ENCODE measurements at places on chromosomes 5 and 9.

DNA sequence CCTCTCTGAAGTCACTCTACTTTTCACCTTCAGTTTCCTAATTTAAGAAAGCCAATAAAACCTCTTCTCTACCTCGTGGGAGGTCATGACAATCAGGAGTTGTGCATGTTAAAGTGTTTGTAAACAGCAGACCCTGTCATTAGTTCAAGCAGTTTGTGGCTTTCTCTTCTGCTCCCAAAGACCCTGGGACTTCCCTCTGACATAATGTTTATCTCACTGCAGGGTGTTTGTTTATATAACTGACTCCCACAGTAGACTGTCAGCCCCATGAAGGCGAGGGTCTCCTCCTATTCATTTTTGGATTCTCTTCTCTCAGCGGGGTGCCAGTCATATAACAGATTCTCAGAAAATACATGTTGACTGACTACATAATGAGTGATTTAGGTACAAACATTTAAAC lies 360.0 kb upstream of the ZNF462 start:
- no peak for DNase-seq

DNA sequence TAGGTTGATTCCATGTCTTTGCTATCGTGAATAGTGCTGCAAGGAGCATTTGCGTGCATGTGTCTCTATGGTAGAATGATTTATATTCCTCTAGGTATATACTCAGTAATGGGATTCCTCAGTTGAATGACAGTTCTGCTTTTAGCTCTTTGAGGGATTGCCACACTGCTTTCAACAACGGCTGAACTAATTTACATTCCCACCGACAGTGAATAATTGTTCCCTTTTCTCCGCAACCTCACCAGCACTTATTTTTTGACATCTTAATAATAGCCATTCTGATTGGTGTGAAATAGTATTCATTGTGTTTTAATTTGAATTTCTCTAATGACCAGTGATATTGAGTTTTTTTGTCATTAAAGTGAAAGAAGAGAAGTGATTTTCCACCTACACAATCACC lies 18.5 kb downstream of the IFNA5 start:
- no peak for DNase-seq

GRCh38 chr5:110702704-110703103 lies 23.8 kb downstream of the TMEM232 start:
- no peak for DNase-seq

DNA sequence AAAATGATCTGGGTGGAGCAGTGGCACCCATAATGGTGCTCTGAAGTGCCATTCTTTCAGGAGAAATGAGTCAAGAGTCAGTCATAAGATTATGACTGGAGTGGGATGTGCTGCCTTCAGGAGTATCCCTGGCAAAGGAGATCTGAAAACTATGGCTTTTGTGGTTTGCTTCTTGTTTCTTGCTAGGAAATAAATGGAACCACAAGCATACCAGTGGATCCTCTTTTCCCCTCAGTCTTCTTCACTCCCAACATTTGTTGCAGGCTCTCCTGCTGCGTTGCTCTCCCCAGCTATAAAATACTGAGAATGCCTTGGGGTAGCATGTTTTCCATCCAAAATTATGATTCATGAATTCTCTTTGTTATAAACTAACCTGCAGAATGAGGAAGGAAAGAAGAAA lies 199.1 kb downstream of the NNT start:
- DNase-seq, result no peak

- no peak for DNase-seq
Observed at GRCh38 chr5:67293226-67293625, 96.6 kb upstream of the CD180 start.

GRCh38 chr9:116978155-116978554 lies 291.1 kb downstream of the TRIM32 start:
- no peak for DNase-seq

DNA sequence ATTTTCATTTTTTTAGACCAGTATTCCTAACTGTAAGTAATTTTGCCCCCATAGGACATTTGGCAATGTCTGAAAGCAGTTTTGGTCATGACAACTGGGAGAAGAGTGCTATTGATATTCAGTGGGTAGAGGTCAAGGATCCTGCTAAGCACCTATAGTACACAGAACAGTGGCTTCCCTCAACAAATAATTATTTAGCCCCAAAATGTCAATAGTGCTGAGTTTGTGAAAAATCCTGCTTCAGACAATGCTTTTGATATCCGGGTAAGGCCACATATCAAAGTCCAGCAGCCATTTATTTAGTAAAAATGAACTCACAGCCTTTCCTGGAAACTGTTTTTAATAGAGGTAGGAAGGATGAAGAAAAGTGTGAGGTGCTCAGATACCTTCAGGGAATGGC lies 8.1 kb upstream of the TARS1 start:
- DNase-seq, result no peak

- DNase-seq, result peak; percentile 52
Observed at GRCh38 chr5:141326088-141326854, 4.0 kb upstream of the PCDHGA1 start.

GRCh38 chr5:42487821-42488220 lies 64.6 kb downstream of the GHR start:
- DNase-seq, result no peak

- no peak for DNase-seq
Observed at GRCh38 chr9:121197132-121197531, 4.5 kb downstream of the RAB14 start.

DNA sequence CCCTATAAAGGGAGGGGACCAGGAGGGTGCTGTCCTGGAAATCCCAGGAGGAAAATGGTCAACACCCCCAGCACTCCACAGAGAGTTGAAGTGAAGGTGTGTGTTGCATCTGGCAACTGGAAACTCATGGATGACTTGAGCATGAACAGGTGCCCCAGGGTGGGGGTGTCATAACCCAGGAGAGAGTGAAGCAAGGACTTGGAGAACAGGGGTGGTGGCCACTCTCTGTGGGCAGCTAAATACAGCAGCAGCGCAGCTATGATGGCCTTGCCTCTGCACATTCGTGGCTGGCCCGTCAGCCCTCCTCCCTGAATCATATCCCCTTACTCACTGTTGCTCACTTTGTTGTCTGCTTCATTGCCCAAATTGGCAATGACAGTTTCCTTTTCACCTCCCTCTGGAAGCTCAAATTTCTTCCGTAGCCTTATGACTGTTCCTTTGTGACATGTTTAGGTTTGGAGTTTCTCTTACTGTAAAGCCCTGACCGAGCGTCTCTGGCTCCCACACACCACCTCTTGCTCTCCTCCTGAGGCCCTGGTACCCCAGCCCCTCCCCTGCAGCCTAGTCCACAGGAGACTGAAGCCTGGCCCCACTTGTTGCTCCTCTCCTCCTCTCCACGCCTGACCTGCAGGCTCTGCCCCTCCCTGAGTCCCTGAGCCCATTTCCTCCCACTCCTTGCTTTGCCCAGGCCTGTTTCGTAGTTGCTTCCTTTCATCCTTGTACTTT lies 185.8 kb downstream of the CD180 start:
- no peak for DNase-seq

- DNase-seq, result no peak
Observed at GRCh38 chr5:78765756-78766411, 117.3 kb upstream of the LHFPL2 start.

- no peak for DNase-seq
Observed at GRCh38 chr9:79880626-79881025, 308.9 kb downstream of the TLE4 start.

DNA sequence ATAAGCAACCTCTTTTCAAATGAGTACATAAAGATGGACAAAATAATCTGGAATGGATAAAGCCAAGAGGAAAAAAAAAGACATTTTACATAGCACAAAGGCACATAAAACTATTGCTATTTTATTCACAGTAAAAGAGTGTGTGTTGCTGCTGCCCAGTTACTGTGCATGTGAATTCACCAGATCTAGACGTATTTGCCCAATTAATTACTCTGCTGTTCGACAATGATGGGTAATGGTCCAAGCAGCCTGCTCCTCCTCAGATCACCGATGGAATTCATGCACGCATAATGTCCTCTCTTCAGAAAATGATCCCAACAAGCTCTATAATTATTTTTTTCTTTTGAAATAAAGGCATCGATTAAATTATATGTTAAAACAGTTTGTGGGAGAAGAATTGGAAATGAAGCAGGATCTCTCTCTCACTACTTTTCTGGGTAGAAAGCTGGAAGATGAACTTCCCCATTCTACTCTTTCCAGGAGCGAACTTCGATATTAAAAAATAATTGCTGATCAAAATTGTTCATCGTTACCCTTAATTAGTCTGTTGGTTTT lies 357.4 kb upstream of the CCNH start:
- no peak for DNase-seq

GRCh38 chr5:72955143-72955767 lies 586 bp upstream of the FCHO2 start:
- DNase-seq, result no peak

GRCh38 chr5:77994943-77995342 lies 218.8 kb upstream of the TBCA start:
- no peak for DNase-seq
